Effector memory CD8-positive, alpha-beta T cell (primary cell): ENCODE measurements at places on chromosomes 13 and 19.

DNA sequence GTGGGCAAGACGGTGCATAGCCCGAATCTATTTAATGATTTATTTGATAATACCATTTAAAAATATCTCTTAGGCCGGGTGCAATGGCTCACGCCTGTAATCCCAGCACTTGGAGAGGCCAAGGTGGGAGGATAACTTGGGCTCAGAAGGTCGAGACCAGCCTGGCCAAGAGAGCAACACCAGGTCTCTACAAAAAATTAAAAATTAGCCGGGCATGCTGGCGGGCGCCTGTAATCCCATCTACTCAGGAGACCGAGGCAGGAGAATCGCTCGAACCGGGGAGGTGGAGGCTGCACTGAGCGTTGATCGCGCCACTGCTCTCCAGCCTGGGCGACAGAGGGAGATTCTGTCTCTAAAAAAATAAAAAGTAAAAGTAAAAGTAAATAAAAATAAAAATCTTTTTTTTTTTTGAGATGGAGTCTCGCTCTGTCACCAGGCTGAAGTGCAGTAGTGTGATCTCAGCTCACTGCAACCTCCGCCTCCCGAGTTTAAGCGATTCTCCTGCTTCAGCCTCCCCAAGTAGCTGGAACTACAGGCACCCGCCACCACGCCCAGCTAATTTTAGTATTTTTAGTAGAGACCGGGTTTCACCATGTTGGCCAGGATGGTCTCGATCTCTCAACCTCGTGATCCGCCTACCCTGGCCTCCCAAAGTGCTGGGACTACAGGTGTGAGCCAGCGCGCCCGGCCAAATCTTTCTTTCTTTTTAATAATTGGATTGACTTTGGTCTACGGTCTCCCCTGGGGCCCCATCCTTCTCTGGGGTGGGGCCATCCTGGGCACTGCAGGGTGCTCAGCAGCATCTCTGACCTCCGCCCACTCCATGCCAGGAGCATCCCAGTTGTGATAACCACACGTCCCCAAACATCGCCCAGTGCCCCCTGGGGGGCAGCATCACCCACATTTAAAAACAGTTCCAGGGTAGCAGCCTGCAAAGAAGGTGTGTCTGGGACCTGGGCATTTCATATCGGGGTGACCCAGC is 90.7 kb downstream of the GNG7 start:
- no peak for DNase-seq

- no peak for DNase-seq
Observed at GRCh38 chr19:9912551-9913236, 23.6 kb downstream of the OLFM2 start.

- DNase-seq, result no peak
Observed at GRCh38 chr13:51303063-51303552, 36.4 kb upstream of the SERPINE3 start.

- no peak for DNase-seq
Observed at GRCh38 chr13:60062502-60062901, 101.2 kb downstream of the DIAPH3 start.

DNA sequence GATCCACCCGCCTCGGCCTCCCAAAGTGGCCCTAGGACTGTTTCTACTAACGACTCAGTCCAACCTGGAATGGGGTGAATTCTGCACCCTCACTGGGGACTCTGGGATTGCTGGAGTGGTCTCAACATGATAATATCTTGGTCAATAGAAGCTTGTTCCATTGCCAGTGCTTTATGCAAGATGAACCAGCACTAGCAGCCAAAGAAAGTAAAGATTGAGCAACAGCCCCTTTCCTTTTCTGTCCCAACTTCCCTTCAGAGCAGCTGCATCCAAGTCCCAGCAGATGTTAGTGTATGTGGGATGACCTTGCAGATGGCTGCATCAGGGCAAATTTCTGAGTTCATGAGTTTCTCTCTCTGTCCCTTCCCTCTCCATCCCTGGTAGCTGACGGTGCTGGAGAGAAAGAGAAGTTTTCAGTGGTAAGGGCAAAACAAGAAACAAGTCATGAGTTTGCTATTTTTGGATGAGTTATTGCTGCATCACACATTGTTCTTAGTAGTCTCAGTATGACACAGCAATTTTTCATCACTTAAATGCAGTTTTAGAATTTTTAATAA is 183.6 kb upstream of the EDNRB start:
- DNase-seq, result no peak

- DNase-seq, result no peak
Observed at GRCh38 chr13:80989747-80990146, 648.8 kb upstream of the SPRY2 start.

- DNase-seq, result no peak
Observed at GRCh38 chr19:2594319-2594718, 108.2 kb downstream of the GNG7 start.

DNA sequence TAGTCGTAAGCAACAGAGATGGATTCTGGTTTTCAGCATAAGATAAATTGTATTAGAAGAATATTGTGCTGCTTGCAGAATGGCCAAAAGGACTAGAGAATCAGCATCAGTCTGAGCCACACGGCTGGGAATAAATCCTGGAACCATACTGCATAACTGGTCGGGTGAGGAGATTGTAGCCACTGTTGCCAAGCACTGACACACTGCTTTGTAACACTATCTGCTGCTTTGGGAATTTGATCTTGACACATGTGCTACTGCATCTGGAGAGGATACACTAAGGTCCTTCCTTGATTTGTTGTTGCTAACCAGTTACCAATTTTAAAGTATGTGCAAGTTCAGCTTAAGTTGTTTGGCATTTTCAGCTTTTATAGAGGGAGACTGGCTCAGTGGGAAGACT is 1.9 kb downstream of the HNRNPA1L2 start:
- no peak for DNase-seq

GRCh38 chr19:51576850-51577249 is 5.8 kb downstream of the ZNF175 start:
- no peak for DNase-seq

DNA sequence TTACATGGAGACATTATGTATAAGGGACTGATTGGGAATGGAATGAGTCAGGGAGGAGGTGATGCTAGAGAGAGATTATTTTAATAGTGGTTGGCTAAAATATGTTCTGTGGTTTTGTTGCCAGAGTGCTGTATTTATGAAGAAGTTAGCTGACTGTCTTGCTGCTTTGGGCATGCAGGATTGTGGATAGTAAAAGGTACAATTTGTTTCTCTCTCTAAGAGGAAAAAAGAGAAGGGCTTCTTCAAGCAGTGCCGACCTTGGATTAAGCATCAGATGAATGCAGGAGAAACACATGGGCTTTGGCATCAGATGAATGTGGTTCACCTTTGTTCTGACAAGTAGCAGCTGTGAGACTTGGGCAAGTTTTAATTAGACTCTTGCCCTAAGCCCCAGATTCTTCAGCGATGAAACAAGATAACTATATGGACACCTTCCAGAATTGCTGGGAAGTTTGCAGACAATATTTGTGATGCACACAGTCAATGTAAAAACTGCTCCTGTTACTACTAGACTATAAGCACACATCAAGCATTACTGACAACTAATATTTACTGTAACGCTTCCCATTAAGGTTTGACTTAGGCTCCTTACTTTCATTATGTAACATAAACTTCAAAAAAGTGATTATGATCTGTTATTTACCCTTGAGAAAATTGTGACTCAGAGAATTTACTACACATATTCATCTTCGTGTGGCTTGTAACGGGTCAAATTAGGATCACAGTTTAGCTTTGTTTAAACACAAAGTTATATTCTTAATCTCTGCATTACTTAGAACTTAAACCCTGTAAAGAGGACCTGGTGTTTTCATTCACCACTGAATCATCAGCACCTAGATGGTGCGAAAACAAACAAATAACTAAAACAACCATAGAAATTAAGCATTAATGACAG is 824.0 kb downstream of the PCDH9 start:
- no peak for DNase-seq

GRCh38 chr19:41776700-41777099 is 19.7 kb upstream of the CEACAM3 start:
- DNase-seq, result no peak

DNA sequence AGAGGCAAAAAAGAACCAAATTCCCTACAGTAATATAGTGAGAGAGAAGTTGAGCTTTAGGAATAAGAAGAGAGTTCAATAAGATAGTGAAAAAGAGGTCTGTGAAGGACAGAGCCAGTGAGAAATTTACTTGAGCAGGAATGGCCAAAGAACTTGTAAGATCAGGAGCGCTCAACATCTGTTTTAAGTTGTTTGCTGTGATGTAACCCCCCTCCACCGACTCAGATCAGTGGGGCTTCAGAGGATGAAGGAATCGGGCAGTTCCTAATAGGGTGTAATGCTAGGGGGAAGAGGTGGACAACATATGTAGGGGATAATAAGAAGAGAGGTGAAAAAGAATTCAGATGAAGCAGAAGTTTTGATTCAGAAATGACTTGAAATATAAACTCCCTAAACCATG is 85.3 kb upstream of the FNDC3A start:
- no peak for DNase-seq

DNA sequence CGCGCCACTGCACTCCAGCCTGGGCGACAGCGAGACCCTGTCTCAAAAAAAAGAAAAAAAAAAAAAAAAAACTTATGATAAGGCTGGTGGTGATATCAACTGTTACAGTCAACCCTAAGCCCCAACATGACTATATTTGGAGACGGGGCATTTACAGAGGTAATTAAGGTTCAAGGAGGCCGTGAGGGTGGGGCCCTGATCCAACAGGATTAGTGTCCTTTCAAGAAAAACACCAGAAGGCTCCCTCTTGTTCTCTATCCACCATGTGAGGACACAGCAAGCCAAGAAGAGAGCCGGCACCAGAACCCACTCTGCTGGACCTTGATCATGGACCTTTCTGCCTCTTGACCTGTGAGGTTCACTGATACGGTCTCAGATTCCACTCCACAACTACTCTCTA is 14.1 kb downstream of the MIER2 start:
- no peak for DNase-seq

DNA sequence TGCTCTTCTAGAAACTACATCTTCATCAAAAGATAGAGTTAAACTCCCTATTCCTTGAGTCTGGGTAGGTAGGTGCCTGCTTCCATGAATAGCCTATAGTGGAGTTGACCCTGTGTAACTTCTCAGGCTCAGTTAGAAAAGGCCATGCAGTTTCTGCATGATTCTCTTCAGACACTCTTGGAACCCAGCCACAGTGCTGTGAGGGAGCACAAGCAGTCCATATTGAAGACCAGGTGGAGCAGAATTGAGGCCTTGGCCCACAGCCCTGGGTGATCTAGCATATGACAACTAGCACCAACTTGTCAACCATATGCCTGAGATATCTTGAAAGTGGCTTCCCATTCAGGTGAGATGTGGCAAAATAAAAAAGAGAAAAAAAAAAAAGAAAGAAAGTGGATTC is 10.3 kb upstream of the PAN3 start:
- no peak for DNase-seq

DNA sequence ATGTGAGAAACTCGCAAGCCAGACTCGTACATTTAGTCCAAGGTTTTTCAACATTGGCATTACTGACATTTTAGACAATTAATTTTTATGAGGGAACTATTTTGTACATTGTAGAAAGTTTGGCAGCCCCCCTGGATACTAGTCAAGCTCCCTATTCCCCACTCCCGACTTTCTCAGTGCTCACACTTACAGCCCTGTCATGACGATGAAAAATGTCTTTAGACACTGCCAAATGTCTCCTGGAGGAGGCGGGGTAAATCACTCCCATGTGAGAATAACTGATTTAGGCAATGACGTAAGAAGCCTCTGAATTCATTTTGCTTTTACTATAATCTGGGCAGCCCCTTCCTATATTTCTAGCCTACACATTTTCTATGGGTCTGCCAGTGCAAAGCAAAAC is 535.8 kb upstream of the KLHL1 start:
- no peak for DNase-seq

- DNase-seq, result no peak
Observed at GRCh38 chr13:70520275-70521036, 412.2 kb upstream of the KLHL1 start.

GRCh38 chr13:30355384-30355699 is 48.0 kb upstream of the KATNAL1 start:
- no peak for DNase-seq

- no peak for DNase-seq
Observed at GRCh38 chr19:24074720-24075454, 12.1 kb upstream of the ZNF254 start.

DNA sequence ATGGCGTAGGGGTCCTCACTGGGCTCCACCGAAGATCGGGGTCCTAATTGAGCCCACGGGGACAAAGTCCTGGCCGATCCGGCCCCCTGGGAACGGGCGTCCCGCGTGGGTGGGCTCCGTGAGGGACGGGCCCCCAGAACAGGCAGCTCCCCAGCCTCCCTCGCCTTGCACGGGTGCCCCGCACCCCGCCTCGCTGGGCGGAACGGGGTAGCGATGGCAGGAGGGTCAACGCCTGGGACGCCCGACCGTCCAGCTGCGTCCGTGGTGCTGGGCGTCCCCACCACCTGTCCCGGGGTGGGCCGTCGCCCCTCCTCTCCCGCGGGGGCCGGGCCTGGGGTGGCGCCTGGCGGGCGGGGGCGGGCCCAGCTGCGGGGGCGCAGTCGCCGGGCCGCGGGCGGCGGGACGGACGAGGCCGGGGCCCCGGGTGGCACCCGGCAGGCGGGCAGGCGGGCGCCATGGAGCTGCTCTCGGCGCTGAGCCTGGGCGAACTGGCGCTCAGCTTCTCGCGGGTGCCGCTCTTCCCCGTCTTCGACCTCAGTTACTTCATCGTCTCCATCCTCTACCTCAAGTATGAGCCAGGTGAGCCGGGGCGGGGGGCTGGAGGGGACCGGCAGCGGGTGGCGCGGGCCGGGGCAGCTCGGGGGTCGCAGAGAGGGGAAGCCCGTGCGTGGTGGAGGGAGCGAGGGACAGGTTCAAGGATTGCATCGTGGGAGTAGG is at the start of gene TMEM38A:
Gene TMEM38A, plus strand, starts transcription at position 377 of the 717 bp plus-strand sequence. Its CDS starts 79 bp downstream, at position 456.
- DNase-seq, result peak; percentile 24

GRCh38 chr19:50817941-50818858 is 5.4 kb downstream of the KLK1 start:
- DNase-seq, result no peak

DNA sequence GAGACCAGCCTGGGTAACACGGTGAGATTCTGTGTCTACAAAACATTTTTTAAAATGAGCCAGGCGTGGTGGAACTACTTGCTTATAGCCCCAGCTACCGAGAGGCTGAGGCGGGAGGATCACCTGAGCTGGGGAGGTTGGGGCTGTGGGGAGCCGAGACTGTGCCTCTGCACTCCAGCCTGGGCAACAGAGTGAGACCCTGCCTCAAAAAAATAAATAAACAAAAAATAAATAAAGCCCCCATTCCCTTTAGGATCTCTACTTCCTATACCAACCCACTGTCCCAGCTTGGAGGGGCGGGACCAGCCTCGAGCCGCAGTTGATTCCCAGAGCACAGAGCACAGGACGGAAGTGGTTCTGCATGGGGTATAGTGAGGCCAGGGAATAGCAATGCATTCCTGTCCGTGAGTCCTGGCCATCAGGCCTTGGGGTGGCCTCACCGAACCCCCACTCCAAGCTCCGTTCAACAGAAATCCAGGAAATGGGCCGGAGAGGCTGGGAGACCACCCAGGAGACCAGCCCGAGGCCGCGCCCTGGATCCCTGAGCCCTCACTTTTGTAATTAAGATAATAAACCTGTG is 4.9 kb upstream of the PTBP1 start:
- DNase-seq, result no peak
